ENCODE measurements at places on chromosomes 12 and 14.

- DNase-seq, result peak; percentile 16
Measured at GRCh38 chr14:32203928-32204357, 874 bp upstream of the RNU6-8 start.

- DNase-seq, result no peak
Measured at GRCh38 chr14:41490323-41490722, 116.4 kb upstream of the LRFN5 start.

DNA sequence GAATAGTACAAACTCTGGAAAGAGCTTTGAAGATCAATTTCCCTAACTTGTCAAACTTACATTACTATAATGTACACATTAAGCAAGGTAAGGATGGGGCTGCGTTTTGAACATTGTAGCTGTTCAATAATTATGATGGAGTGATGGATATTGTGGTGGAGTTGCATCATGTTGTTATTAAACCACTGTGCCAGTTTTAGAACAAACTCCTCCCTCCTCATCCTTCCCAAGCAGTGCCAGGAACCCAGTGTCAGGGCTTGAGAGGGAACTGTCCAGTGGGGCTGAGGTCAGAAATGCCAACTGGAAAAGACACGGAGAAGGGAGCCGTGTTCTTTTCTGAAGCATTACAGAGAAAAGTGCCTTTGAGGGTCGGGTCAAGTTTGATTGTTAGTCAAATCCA lies 31.9 kb upstream of the PAPOLA start:
- DNase-seq, result no peak

DNA sequence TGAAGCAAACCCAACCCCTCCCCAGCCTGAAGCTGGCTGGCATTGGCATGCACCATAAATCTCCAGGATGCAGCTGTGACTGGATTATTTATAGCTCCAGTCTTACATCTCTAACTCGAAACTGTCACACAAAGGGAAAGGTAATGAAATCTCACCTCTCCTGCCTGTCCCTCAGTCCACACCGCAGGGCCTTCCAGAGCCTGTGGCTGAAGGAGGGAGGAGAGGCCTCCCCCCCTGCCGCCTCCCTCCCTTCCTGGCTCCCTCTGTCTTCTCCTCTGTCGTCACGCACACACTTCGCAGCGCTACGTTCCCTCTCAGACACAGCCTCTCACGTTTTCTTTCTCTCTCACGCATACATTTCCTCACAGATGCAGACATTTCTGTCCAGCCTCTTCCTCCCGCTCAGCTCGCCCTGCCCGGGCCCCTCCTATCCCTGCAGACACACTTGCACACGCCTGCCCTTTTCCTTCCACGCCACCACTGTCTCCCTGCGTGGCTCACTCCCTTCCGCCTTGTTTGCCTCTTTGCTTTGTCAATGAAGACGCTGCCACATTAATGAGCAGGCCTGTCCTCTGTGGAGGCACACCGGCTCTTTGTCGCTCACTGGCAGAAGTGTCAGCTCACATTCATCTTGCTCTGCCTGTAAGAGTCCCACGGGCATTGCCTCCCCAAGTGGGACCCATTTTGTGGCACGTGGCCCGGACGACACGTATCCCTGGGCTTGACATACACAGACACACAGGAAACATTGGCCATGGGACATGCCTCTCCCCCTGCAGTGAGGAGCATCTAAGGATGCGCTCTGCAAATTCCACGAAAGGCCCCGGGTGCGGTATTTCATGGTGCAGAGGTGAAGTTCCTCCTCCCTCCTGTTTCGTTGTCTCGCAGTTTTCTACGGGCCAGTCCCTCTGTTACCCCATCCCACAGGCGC lies 27.9 kb downstream of the IRF2BPL start:
- DNase-seq, result no peak

GRCh38 chr12:58314610-58315009 lies 373.2 kb downstream of the ATP23 start:
- DNase-seq, result no peak

GRCh38 chr14:35347323-35348043 lies 55.3 kb downstream of the PSMA6 start:
- no peak for DNase-seq

DNA sequence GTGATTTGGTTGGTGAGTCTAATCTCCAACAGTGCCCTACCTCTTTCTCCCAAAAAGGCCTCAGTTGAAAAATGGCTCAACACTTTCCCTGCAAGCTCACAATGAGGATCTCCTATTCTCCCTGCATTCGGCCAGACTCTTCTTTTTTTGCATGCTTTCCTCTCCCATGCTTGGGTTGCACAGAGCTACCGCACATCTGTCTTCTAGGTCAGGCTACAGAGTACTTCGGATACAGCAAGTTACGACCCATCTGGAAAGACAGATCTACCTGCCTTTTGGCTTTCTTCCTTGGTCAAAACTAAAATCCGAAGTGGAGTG lies 305 bp upstream of the SLC16A7 start:
- DNase-seq, result no peak

GRCh38 chr12:19388131-19388549 lies 51.2 kb upstream of the AEBP2 start:
- no peak for DNase-seq

DNA sequence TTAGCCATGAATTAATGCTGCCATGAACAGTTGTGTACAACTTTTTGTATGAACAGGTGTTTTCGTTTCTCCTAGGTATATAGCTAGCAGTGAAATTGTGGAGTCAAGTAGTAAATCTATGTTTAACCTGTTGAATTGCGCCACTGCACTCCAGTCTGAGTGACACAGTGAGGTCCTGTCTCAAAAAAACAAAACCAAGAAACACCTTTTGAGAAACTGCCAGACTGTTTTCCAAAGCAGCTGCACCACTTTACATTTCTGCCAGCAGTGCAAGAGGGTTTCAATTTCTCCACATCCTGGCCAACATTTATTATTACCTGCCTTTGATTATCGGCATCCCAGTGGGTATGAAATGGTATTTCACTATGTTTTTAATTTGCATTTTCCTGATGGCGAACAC lies 3.3 kb upstream of the PLEKHG3 start:
- no peak for DNase-seq

DNA sequence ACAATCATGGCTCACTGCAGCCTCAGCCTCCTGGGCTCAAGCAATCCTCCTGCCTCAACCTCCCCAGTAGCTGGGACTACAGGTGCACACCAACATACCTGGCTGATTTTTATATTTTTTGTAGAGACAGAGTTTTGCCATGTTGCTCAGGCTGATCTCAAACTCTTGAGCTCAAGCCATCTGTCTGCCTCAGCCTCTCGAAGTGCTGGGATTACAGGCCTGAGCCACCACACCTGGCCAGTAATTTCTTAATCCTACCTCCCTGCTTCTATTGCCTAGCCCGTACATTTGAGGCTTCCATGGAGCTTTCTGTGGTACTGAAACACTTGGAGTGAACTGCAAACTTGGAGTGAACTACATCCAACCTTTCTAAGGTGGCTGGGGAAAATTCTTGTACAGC lies 20.7 kb downstream of the SLC35E3 start:
- DNase-seq, result no peak

DNA sequence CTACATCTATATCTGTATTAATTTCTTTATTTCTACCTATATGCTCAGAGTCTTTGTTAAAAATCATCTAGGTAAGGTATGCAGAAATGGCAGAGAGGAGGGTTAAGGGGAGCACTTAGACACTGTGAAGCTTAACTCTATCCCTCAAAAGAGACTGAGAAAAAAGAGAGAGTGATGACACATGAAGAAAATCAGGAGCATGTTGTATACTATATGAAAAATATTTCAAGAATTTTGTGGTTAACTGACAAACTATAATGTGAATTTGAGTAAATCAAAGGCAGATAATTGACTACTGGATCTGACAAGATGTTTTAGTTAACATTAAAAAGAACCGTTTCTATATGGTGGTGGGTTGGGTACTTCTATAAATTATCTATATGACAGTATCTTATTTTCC lies 1814.2 kb upstream of the SEL1L start:
- DNase-seq, result no peak

DNA sequence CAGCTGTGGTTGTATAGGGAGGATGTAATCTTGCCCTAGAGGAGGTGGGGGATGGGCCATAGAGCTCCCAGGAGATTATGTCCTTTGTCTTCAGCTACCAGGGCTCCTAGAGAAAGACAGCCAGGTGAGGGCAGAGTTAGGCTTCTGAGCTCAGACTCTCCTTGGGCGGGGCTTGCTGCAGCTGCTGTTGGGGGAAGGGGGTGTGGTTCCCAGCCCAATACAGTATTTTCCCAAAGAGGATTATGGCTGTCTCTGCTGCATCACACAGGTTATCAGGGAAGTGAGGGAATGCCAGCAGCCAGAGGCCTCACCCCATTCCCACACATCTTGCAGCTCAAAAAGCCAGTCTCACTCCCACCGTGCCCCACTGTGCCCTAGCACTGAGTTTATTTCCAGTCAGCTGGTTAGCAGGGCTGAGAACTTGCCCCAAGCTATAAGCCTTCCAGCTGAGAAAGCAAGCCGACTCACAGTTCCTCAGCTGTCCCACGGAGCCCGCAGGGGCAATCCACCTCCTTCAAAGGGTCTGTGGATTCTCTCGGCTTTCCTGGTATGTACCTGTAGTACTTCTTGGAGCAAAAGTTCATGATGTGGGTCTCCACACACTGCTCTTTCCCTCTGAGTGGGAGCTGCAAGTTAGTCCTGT lies 217.3 kb upstream of the CPNE8 start:
- DNase-seq, result no peak

- DNase-seq, result no peak
Measured at GRCh38 chr12:76872415-76872814, 6.4 kb downstream of the CSRP2 start.

DNA sequence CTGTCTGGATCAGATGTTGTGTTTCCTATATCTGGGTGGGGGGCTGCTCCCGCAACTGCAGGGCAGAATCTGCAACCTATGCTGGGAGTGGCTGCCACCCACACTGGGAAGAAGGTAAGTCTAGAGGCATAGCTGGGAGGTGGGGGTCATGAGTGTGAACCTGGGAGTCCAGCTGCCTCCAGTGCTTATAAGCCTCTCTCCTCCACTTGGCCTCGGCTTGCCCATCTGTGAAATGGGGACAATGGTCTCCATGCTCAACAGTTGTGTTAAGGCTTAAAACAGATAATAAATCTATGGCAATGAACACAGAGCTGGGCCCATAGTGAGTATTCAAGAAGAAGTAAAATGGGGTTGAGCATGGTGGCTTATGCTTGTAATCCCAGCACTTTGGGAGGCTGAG lies 90.0 kb downstream of the RBM19 start:
- no peak for DNase-seq

DNA sequence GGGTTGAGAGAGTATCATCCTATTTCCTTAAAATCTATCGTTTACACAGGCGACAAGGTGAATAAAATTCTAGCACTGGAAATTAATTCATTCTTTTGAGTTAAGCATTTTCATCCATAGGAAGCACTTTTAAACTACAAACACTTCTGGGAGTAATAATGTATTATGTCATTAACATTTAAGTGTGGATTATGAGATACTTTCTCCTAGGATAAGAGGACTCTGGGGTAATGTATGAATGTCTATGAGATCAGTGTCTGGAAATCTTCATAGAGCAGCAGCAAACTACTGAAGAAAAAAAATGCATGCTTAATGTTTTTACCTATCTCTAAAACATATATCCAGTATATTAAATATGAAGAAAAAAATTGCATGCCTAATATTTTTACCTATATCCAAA lies 86.9 kb downstream of the EPS8 start:
- DNase-seq, result no peak

DNA sequence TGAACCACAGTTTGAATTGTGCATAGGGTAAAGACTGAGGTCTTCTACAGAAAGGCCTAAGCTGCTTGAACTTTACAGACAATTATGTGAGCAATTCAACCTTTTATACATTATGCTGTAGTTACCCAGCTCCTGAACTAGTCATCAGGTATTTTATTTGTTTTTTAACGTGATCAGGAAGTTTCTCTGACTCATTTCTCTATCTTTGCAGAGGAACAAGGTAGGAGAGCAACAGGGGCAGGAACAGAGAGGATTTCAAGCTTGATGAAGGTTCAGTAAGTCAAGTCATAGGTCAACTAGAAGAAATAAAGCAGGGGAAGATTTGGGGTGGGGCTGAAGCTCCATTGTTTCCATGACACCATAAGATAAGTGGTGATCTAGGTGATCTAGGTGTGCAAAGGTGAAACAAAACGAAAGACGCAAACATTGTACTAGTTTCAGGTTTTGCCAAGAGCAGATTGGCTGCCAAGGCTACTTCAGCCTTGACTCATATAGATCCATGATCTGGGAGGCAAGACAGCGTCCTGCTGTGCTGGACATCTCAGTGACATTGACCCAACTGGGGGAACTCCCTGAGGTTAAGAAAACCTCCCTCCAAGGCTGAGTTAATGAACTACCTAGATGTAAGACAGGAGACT lies 198.1 kb downstream of the DAD1 start:
- no peak for DNase-seq

DNA sequence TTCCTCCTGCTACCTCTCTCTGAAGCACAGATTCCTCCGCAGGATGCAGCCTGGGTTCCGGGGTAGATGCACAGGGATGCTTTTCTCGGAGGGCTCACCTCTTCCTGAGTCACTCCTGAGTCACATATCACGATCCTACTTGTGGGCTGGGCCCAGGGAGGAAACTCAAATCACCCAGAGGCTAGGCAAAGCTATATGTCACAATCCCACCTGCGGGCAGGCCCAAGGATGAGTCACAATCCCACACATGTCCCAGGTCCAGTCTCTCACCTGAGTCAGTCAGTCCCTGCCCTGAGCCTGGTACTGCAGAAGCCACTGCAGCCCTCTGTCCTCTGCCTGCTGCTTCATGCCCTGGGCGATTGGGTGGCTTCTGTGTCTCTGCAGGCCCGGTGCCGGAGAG lies 149.0 kb upstream of the GSC start:
- no peak for DNase-seq

- DNase-seq, result peak; percentile 15
Measured at GRCh38 chr12:111359231-111359913, 9.5 kb downstream of the PHETA1 start.

DNA sequence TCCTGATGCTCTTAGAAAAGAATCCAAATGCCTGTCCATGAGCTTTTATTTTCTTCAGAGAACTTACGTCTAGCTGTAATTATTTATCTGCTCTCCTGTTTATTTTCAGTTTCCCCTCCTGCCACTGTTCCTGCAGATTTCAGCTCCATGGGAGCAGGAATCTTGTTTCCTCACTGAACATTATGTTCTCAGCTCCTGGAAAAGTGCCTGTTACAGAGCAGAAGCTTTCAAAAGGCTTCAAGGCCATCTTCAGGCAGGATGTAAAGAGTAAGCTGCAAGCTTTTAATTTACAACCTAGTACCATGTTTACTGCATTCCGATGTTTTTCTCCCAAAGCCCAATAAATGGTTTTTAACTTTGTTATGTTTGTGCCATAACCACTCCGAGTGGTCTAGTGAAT lies 98.4 kb upstream of the BTG1 start:
- DNase-seq, result no peak

GRCh38 chr12:56840922-56841321 lies 77.8 kb downstream of the HSD17B6 start:
- no peak for DNase-seq
